ENCODE measurements at places on chromosomes 3 and 15.

GRCh38 chr3:88291486-88291885 is 141.7 kb downstream of the C3orf38 start:
- DNase-seq: no peak

DNA sequence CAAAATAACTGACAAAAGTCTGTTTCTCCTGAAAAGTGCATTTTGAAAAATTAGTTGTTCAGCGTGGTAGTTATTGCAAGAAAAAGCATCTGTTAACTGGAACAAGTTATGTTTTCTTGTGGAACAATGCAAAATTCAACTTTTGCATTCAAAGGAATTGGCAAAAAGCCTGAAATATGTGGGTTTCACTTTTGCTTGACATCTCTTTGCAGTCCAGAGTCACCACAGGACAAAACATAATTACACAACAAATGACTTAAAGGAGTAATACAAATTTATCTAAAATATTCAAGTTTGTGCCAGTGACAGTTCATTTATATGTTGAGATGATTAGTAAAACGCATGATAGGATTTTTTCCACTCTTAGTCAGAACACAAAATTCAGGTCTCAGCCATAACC is 96.3 kb upstream of the P2RY1 start:
- no peak for DNase-seq

DNA sequence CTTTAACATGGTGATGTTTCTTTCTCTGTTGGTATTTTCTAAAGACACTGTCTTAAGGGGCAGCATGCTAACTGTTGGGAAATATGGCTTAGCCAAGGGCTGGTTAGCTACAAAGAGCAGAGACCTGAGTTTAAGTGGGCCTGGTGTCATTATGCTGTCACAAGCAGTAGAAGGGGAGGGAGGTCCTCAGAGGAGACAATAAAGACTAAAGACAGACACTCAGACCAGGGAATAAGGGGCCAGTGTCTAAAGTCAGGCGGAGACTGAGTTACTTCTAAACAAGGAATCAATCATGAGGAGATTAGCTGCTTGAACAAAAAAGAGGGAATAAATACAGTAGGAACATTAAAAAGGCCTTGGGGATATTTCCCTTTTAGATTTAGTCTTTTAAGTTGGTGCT is 142.7 kb upstream of the DPPA4 start:
- DNase-seq: no peak

GRCh38 chr3:13462125-13462629 is 17.9 kb upstream of the HDAC11 start:
- no peak for DNase-seq

DNA sequence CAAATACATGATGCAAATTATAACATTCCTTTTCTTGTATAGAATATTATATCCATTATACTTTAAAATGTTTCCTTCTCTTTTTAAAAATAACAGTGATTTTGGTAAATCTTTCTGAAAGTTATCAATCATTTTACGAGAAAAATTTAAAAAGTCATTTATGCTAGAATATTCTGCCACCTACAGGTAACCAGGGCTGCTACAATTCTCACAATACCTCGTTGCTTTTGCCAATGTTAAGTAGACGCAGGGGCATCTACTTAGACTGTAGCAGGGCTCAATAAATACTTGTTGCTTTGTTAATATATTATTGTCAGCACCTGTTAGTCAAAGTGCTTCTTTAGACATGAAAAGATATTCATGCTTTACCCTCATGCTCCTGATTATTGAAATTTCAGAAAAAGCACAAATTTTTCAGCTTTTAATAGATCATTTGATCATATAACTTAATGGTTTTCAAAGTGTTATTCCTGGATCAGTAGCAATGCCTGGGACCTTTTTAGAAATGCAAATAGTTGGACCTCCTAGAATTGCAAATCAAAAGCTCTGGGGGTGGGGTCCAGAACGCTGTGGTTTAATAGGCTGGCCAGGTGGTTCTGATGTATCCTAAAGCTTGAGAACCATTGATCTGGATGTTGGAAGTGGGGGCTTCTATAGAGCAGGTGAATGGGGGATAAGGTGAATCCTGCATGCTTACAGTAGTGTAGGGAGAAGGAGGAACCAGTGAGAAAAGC is 223.6 kb upstream of the PDZRN3 start:
- DNase-seq: no peak

DNA sequence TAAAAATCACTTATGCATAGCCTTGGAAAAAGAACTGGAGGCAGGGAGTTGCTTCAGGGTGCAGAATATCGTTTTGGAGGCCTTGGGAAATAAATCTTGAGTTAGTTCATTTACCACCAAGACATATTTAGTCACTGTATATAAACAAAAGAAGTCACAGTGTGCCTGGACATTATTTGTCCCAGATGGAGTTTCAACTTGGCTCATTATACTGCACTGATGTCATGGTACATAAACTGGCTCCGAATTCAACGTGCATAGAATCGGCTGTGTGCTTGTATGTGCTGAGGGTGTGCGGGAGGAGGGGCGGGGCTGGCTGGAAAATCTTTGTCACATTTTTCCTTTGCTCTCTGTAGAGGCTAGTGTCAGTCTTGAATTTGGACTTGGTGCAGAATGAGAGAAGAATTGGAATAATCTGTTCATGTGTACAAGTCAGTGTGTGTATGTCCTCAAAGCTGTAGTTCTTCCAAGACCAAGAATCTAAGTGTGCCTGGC is 86.6 kb downstream of the FNDC3B start:
- DNase-seq: no peak

- no peak for DNase-seq
Observed at GRCh38 chr3:21421096-21421495, 329.9 kb downstream of the ZNF385D start.

- DNase-seq: no peak
Observed at GRCh38 chr3:195030791-195031321, 240.1 kb downstream of the XXYLT1 start.

GRCh38 chr3:140467796-140468315 is 210.0 kb upstream of the TRIM42 start:
- DNase-seq: no peak

DNA sequence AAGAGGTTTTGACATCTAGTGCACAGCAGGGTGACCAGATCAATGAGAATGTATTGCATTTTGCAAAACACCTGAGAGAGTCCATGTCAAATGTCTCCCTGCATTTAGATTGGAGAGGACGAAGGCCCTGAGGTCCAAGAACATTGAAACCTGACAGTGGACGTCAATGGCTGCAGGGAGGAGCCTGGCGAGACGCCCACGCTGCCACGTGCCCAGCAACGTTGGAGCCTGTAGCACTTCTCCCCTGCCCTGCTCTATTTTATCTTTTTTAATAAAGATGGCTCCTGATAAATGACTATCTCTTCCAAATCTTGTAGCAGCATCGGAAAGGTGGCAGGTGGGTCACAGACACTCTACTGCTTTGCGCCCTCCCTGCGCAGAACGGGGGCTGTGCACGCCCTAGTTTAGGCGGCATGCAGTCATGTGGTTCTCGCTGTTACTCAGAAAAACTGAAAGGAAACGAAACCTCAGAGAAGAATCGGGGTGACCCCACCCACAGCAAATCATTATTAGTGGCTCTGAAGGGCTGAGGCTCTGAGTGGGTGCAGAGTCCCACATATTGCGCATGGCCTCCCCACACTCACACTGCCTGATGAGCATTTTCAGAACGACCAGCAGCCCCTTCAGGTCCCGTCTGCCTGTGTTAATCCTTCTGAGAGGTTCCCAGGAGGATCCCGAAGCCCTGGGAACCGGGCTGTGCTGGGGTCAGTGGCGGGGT is 62.5 kb upstream of the TAMM41 start:
- DNase-seq: no peak

DNA sequence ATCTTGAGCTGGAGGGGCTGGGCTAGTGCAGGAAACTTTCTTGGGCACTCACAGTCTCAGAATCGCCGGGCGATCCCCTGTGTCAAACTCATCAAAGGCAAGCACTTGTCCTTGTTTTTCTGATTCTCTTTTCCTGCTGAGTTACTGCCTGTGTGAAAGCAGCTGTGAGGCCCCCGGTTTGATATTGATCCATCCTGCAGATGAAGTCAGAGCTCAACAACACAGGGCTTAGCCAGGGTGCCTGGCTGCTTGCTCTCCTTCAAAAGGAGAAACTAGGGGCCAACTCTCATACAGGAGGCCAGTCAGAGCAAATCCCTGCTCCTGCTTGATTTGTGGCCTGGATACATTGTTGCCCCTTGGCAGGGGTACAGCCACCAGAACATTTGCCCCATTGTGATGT is 22.9 kb downstream of the CLSTN2 start:
- no peak for DNase-seq

DNA sequence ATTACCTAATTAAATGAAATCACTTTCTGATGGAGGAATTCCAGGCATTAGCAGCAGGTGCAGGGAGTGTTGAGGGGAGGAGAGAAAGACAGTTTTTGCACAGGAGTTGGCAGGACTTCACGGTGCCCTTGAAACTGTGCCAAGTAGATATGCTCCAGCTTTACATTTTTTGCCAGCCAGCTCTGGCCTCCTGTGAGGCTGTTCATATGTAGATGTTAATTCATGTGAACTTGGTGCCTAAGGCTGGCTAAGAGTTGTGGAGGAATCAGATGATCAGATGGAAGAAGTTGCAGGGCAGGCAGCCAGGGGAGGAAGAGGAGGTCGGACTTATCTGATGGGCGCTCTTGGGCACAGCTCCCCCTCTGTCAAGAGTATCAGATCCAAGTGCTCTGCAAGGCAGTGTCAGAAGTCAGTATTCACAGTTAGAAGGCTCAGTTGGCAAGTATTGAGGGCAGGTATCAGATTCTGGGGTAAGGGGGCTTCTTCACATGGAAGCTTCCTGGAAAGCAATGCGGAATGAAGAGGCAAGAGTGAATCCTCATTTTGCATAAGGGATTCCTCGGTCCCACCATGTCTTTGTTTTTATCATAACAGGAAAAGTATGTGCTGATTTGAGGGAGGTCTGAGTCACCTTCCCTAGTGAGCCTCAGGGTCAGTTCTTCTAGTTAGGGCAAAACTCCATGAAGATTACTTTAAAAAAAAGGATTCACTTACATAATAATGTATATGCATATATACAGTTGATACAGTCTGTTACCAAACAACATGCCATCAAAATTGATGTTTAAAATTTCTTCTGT is 172.6 kb upstream of the UMPS start:
- no peak for DNase-seq

DNA sequence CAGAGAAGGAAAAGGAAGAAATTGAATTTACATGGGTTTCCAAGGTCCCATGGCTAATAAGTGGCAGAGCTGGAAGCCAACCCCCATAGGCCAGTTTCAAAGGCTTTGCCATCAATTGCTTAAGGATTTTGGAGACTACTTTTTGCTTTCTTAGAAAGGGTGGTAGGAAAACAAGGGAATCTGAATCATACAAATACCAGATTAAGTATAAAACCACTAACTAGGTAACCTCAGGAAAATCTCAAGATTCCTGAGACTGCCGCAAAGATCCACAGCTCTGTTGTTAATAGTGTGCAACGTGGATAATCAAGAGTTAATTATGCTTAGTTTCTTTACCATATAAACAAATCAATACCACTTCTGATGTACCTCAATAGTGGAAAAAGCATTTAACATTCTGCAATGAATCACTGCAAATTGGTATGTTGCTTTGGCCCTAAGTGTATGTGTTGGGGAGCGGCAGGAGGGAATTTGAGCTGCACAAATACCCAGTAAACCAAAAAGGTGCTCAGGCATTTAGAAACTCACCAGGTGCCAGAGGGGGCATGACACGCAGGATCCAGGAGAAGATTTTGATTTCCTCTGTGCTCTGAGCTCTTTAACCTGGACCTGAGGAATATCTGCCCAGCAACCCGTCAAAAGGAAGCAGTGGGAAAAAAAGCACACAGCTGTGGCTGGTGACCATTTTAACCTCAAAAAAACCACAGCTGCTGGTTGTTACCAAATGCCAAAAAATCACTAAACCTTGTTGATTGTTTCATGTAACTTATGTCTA is 22.0 kb downstream of the AADAC start:
- DNase-seq: no peak

DNA sequence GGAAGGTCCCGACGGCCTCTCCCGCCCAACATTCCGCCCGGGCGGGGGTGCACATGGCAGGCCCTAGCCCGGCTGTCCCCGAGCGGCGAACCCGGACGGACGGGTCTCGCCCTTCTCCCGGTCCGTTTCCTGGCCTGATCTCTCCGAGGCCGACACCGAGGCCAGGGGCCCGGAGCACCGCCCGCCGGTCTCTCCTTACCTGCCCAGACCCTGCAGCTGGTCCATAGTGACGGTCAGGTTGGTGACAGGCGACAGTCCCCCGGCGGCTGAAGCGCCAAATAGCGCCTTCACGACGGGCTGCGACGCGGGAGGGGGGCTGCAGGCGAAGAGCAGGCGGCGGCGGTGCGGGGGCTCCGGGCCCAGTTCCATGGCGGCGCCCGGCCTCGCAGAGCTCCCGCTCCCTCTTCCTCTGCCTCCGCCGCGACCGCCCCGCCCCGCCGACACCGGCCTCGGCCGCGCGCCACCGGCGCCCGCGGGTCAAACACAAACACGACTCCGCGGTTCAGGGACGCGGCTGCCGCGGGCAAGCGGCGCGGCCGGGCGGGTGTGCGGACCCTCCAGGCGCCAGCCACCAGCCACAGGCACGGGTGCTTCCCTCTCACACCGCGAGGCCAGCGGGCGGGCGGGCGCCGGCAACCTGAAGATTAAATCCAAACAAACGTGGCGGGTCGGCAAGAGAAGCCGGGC is 495 bp downstream of the CDC25A start:
- no peak for DNase-seq

GRCh38 chr3:186267758-186268157 is 94.3 kb downstream of the DGKG start:
- DNase-seq: no peak

- DNase-seq: no peak
Observed at GRCh38 chr3:44160818-44161217, 80.9 kb upstream of the TOPAZ1 start.

- DNase-seq: no peak
Observed at GRCh38 chr15:63999177-63999576, 47.1 kb downstream of the DAPK2 start.

GRCh38 chr3:45950686-45951600 is 7.7 kb downstream of the CXCR6 start:
- peak; percentile 25 for DNase-seq

- DNase-seq: no peak
Observed at GRCh38 chr3:18797378-18797777, 350.9 kb upstream of the KCNH8 start.

GRCh38 chr15:42879443-42879842 is 41.1 kb downstream of the TTBK2 start:
- DNase-seq: no peak

DNA sequence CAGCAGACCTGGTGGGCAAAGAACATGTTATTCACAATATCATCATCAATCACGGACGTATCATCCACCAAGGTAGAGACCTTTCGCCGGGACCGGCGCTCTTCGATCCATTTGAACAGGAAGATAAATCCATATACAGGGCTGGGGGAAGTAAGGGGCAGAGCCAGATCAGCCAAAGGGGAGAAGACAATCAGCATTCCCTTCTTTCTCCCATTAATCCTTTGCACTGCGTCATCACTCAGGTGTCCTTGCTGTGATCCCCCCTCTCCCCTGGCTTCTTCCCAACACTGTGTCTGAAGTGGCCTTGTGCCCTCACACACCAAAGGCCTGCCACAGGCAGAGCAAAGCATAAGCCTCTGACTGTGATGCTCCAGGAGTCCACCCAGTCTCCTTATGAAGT is 36.4 kb downstream of the SEMA3G start:
- DNase-seq: no peak

- DNase-seq: no peak
Observed at GRCh38 chr3:141485641-141486495, 959 bp upstream of the RASA2 start.

Data from CD4-positive, alpha-beta T cell treated with Interleukin-15 for 1 hour (primary cell).